ENCODE measurements at places on chromosomes 16 and 17.

GRCh38 chr16:11561454-11561805 is 25.3 kb downstream of the LITAF start:
- no peak for DNase-seq

- DNase-seq = no peak
These were observed 124.4 kb downstream of the SLC39A11 start for GRCh38 chr17:72967977-72968585.

DNA sequence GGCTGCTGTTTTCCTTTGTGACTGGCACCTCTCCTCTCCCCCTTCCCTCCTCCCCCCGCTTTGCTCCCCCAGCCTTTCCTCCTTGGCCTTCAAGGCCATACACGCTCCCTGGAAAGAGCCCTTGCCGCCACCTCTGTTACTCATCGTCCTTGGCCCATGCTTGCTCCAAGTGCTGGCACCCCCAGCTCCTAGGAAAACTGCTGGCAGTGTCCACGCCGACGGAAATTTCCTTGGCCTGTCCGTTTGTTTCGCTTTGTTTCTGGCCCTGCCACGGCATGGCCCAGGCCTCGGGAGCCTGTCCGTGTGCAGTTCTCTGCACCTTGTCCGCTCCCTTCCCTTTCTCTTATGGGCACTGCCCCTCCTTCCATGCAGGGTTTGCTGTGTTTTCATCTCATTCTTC is 18.0 kb downstream of the CA5A start:
- DNase-seq = no peak

DNA sequence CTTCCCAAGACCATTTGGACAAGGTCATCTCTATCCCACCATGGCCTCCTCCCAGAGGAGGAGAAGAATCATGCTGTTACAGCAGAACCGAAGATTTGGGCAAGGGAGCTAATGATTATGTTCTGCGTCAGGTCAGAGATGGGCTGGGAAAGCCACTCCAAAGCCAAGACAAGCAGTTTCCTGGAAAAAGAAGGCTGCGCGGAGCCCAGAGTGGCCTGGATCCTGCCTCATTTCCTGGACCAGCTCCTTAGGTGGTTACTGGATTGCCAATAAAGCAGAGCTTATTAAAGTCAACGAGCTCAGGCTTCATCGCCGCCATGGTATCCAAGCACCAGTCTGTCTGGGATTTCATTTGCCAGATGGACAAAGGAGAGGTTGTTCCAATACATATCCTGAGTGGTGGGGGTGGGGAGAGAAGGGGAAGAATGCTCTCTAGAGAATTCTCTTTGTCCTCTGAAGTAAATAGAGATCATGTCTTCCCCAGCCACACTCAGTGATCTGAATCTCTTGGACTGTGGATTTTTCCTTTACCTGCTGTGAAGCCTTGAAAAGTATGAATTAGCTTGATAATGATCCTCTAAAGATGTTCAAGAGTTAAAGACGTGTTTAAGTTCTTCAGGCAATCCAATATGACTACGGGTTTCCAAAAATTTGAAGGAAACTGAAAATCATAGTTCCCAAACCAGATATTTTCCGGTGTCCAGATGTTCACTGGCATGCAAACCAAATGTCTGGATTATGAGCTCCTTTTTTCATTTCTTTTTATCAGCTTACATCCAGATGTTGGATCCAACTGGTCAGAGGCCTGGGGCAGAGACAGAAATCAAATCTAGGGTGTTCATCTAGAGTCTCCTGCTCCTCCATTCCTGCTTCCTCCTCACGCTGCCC is 17.7 kb downstream of the PRAC1 start:
- no peak for DNase-seq

GRCh38 chr16:47342055-47342454 is 118.8 kb downstream of the ITFG1 start:
- DNase-seq = no peak

Measured in T47D (cell line).